ENCODE measurements at places on chromosomes 7 and 10. TPM values are rescaled to one million over a fixed set of nuclear protein-coding genes. Genes with fewer than 3 reads are reported as not detected.

AZGP1 gene
- not detected for total RNA-seq

DPCD gene
- total RNA-seq: 44.5 TPM

NKX1-2 gene
- not detected for total RNA-seq

AKR1C1 gene
- total RNA-seq: 122 TPM

COL28A1 gene
- total RNA-seq: under 0.01 TPM

AKR1C4 gene
- total RNA-seq: not detected

KEL gene
- total RNA-seq: not detected

CHAT gene
- not detected for total RNA-seq

MINDY4 gene
- total RNA-seq: 6.2 TPM

FAM25G gene
- not detected for total RNA-seq

WNT2 gene
- 0.19 TPM for total RNA-seq

SORCS1 gene
- total RNA-seq: not detected

LRRD1 gene
- under 0.01 TPM for total RNA-seq

NACAD gene
- 0.38 TPM for total RNA-seq

FAM131B gene
- 3.1 TPM for total RNA-seq

PANK1 gene
- 6.7 TPM for total RNA-seq

SPDYE3 gene
- total RNA-seq: not detected

ABCC2 gene
- total RNA-seq: 0.19 TPM

MCM10 gene
- total RNA-seq: 1.4 TPM

LIPK gene
- not detected for total RNA-seq

ACHE gene
- under 0.01 TPM for total RNA-seq

EBLN1 gene
- total RNA-seq: not detected

COL17A1 gene
- 1.2 TPM for total RNA-seq

ING3 gene
- 16.7 TPM for total RNA-seq

TAS2R38 gene
- not detected for total RNA-seq

PDGFA gene
- 45.4 TPM for total RNA-seq

PIP gene
- total RNA-seq: 0.38 TPM

Measured in regular cardiac myocyte (primary cell).